Activated CD8-positive, alpha-beta memory T cell treated with anti-CD3 and anti-CD28 coated beads for 4 hours (primary cell): ENCODE measurements at places on chromosomes 11 and 22.

DNA sequence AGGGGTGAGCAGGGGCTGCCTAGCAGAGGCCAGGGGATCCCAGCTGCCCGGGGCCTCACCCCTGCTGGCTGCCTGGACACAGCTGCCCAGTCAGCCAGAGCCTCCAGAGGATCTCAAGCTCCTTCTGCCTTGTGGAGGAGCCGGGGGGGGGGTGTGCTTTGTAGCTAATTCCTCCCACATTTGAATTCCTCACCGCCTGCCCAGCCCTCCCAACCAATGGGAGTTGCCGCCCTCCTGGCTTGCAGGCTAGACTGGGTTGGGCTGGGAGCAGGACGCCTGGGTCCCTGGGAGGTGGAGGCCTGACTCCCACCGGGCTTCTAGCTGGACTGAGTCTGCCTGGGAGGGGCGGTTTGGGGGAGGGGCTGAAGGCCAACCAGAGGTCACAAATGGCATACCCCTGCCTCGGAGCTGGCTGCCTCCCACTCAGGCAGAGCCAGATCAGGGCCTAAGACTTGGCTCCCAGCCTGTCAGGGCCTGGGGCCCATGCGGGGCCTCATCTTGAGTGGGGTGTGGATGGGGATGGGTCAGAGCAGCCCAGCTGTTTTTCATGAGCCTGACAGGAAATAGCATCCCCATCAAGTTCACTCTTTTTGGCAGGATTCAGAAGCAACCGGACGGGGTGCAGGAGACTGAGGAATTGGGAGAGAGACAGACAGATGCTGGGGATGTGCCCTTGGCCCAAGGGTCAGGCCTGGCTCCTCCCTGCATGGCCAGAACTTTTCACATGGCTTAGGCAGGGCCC lies 29.2 kb upstream of the PDE2A start:
- DNase-seq = no peak

DNA sequence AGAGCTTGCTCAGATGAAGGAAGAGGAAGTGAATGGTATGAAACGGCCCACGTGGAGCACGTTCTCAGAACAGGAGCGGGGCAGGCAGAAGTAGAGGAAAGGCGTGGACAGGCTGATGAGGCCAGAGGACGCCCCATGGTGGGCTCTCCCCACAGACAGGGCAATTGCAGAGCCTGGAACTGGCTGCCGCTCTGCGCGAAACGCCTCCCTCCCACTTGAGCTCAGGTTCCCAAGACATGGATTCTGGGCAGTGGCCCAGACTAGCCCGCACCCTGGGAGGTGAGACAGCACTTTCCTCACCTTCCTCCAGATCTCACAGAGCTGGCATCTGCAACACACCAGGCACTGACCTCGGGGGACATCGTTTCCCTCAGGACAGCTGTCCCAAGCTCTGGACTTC lies 117.6 kb downstream of the PHF21B start:
- no peak for DNase-seq

DNA sequence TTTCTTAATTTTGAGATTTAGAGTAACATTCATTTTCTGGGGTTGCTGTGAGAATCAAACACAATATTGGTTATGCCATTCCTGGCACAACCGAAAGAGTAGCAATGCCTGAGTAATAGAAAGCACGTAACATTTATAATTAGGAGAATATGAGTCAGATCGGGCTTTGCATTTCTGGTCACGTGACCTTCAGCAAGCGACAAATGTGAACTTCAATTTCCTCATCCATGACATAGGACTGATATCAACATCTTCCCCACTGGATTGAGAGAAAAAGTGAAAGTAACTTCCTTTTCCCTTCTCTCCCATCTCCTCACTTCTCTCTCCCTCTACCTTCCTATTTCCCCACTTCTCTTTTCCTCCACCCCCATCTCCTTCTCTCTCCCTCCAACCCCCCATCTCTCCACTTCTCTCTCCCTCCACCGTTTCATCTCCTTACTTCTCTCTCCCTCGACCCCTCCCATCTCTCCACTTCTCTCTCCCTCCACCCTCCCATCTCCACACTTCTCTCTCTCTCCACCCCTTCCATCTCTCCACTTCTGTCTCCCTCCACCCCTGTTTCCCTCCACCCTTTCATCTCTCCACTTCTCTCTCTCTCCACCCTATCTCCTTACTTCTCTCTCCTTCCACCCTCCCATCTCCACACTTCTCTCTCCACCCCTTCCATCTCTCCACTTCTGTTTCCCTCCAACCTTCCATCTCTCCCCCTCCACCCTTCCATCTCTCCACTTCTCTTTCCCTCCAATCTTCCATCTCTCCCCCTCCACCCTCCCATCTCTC lies 33.5 kb upstream of the CAT start:
- no peak for DNase-seq

GRCh38 chr11:16239141-16240105 lies 116.9 kb downstream of the SOX6 start:
- no peak for DNase-seq

DNA sequence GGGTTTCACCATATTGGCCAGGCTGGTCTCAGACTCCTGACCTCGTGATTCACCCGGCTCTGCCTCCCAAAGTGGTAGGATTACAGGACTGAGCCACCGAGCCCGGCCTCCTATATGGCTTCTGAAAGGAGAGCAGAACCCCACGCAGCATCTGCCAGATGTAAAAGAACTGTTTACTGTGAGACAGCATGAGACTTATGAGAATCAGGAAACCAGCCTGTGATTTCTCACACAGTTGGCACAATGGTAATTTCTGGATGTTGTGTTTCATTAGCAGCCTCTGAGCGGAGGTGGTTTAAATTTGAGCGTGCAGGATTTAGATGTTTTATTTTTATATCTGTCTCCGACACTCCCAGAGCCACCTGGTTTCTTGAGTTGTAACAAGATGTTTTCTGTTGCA lies 33.8 kb downstream of the CEP164 start:
- DNase-seq = no peak

GRCh38 chr22:18000441-18001039 lies 23.8 kb downstream of the MICAL3 start:
- DNase-seq = no peak

GRCh38 chr11:35419830-35420333 lies 524 bp upstream of the SLC1A2 start:
- DNase-seq = no peak

DNA sequence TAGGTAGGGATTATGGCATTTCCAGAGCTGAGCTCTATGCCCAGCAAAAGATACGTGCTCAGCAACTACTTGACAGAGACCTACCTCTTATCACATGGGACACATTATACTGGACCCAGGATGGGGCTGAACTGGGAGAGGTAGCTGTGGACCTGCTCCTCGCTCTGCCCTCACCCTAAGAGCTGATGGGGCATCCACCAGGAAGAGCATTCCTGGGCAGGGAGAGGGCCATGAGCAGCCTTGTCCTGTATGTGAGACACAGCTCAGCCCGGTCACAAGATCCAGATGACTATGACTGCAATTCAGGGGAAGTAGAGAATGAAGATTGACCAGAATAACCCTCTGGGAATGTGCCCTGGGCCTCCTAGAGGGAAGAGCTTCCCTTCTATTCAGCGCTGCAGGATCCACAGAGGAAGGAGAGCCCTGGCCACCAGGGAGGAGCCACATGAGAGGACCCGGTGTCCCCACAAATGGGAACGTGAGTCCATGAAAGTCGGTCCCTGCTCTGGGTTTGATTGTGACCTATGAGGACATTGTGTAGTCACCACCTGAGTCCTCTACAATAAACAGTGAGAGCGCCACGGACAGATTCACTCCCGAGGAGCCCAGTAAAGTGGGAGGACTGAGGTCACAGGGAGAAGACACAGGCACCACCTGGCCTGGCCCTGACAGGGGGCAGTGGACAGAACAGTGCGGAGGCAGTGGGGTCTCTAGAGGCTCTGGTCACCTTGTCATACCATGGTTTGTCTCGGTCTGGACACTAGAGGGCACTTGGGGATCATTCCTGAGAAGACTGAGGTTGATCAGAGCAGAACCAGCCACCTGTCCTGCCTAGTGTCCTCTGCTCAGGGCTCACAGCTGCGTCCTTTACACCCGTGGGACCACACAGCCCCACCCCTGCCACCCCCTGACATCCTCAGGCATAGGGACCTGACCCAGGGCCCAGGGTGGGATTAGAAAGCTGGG lies 99.5 kb downstream of the ZNF280B start:
- no peak for DNase-seq

DNA sequence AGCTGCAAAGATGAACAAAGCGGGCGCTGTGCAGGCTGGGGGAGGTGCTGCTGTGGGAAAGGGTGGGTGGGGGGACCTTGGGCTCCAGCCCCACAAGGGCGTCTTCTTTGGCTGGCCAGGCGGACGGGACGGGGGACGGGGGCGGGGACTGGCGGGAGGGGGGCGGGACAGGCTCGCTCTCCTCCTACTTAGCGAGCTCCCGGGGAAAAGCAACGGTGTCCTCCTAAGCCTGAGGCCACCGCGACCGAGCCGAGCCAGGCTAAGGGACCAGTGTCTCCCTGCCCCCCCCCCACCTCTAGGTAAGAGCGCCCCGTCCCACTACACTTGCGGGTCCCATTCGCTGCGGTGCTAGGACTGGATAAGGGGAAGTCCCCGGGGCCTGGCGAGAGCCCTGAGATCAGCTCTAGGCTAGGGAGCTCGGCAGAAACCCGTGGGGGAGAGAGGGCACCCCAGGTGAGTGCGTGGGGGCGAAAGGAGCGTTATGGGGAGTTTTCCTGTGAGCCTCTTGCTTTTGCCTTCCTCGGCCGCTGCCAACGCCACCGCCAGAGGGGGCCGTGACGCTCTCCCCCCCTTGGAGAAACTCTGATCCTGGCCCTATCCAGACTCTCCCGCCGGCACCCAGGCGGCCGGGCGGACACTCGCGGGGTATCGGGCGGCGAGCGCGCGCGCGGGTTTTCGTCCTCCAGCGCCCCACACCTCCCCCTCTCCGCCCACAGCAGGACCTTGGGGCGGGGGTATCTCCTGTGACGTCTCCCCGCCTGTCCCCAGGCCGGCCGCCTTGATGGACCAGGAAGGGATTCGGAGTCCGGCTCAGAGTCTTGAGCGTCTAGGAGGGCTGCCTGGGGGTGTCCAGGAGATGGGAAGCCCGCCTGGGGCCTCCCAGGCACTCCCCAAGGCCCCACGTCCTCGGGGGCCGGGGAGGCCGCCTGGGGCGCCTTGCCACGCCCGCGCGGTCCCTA lies at the start of gene PHLDB1:
Gene PHLDB1 (plus strand): TSS at position 215 of the 959 bp plus-strand sequence. CDS start 6,222 bp downstream, outside the sequence.
- no peak for DNase-seq

DNA sequence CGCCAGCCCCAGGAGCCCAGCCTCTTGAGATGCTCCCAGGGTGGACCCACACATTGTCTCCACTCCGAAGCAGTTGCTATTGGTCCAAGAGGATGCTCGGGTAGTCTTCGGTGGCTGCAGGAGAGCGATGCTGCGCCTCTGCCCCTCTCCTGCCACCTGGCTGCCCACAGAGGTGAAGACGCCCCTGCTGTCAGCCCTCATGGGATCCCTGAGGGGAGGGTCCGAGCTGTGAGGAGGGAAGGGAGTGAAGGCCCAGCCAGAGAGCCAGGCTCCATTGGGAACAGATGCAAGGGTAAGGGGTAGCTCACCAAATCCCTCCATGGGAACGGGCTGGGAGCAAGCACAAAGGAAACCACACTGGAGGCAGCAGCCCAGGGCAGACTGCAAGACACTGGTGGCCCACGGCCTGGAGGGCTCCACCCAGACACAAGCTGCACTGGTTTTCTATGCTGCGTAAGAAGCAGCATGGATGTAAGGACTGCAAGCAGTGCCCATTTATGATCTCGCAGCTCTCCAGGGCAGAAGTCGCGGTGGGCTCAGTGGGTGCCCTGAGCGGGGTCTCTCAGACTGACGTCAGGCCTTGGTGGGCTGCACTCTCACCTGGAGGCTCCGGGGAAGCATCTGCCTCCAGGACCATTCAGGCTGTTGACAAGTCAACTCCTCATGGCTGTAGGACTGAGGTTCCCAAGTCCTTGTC lies 15.7 kb downstream of the TSPAN32 start:
- DNase-seq = no peak

GRCh38 chr11:66766681-66767080 lies 37.7 kb upstream of the SPTBN2 start:
- DNase-seq = no peak

DNA sequence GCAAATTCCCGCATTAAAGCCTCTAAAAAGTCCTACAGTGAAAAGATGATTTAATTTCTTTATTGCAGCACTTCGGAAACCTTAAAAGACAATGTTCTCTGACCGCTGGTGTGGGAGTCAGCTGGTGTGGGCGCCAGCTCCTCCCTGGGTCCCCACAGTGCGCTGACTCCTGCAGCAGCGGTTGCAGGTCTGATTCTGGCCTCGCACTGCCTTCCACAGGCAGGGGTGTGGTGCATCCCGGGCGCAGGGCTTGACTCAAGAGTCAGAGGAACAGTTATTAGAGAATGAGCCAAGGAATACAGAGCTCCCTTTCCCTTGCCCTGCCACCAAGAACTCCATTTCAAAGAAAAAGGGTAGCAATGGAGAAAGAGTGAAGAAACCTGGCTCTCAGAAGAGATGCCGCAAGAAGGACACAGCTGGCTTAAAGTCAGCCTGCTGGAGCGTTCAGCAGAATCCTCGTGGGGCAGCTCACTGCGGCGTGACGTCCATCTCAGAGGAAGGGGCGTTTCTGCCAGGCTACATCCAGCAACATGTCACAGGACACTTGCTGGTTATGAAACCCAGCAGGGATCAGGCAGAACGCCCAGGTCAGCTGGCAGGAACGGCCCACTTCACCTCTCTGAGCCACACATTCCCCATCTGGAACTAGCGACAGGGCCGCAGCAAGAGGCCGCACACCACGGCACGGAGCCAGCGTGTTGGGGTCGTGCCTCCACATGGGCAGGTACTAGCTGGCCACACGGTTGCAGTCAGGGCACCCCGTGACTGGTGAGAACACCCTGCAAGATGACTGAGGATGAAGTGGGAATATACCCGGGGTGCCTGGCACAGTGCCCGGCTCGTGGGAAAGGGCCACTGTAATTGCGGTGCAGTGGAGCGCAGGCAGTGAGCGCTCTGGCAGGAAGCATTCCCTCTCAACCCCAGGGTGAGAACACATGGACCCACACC lies 18.1 kb upstream of the EFCAB6 start:
- no peak for DNase-seq

GRCh38 chr11:119590651-119591351 lies 138.2 kb downstream of the NECTIN1 start:
- DNase-seq = no peak

GRCh38 chr11:73237471-73238290 lies 19.6 kb downstream of the P2RY2 start:
- no peak for DNase-seq

DNA sequence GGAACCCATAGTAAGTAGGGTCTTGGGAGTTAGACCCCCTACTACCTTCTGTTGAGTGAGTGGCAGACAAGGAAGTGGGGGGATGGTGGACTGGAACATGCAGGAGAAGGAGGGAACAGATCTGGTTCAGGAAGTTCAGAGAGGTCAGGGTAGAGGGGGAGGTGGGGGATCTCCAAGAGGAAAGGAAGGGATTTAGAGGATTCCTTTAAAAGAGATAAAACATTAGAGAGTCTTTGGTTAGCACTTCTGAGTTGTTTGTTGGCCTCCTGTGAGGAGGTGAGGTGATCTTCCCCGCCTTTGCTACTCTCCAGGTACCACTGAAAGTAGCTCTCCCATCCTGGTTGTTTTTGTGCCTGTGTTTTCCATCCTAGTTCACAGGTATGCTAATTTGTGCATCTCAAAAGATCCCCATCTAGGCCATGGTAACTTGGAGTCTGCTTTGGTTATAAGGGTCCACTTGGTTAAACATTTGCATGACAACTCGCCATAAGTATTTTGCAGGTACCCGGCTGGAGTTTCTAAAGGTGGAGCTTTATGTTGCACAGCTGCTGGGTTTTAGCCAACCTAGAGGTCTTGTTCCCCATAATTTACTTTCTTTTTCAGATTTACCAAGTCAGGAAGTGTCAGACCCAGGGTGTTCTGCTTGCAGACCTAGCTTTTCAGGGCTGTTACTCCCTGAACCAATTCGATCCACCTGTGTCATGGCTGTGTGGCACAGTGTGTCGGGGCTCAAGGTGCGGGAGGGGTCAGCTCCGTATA lies 79.3 kb upstream of the SORL1 start:
- DNase-seq = no peak
